ENCODE measurements at places on chromosomes 3 and 15.
A peak's percentile ranks its signal among the peaks of the same experiment; 100 is the strongest.

- DNase-seq, result no peak
Measured at GRCh38 chr15:65303687-65304380, 643 bp upstream of the RNU5B-1 start.

GRCh38 chr3:55571216-55571813, 84.2 kb upstream of the WNT5A start:
- DNase-seq, result no peak

DNA sequence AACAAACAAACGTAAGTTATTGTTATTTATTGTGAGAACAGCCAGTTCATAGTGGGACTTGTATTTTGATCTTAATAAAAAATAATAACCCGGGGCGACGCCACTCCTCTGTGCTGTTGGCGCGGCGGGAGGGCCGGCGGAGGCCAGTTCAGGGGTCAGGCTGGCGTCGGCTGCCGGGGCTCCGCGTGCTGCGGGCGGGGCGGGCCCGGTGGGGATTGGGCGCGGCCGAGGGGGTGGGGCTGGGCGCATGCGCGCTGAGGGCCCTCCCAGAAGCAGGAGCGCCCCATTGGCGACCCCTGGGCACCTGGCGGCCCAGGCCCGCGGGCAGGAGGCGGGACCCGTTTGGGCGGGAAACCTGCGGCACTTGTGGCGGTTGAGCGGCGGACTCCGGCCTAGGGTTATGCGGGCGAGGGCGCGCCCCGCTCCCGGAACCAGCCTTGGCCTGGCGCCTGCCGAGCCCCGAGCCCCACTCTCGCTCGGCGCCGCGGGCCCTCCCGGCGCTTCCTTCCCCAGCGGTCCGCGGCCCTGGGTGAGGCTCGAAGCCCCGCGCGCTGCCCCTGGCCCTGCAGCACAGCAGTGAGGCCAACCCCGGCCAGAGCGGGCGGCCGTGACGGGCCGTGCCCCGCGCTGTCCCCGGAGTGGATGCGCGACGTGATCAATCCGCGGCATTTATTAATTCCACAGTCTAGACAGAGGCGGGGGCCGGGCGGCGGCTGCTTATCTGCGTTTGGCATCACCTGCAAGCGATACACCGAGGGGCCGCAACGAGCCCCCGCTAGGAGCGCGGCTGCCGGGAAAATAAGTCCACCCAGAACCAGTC, 6.0 kb downstream of the ISL2 start:
- no peak for DNase-seq

GRCh38 chr3:164387236-164387635, 691.1 kb downstream of the SI start:
- no peak for DNase-seq

DNA sequence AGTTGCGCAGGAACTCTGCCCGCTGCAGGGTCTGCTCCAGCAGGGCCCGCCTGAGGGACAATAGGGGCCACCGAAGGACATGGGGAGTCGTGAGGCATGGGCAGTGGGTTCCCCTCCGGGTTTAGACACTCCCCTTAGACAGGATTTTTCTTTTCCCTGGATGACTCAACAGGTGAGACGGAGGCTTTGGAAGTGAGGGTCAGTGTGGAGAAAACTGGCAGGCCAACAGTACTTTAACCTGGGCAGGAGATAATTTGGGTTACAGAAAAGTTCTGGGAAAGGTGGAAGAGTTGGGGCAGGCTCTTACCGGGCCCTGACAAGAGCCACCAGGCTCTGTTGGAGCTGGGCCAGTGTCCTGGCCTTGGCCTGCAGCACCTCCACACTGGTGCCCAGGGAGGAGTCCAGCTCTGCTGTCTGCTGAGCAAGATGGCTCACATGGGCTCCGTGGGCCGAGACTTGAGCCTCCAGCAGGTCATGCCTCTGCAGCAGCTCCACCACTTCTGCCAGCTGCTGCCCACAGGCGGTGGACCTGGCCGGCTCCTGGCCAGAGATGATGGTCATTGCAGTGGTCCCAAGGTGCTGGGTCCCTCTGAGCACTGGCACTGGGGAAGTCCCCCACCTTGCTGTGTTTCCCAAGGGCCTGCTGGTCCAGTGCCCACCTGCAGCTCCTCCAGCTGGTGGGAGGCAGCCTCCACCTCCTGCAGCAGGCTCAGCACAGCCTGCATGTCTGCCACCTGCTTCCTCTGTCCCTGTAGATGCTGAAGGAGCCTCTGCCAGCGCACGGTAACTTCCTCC, 11.0 kb downstream of the SPTBN5 start:
- no peak for DNase-seq

DNA sequence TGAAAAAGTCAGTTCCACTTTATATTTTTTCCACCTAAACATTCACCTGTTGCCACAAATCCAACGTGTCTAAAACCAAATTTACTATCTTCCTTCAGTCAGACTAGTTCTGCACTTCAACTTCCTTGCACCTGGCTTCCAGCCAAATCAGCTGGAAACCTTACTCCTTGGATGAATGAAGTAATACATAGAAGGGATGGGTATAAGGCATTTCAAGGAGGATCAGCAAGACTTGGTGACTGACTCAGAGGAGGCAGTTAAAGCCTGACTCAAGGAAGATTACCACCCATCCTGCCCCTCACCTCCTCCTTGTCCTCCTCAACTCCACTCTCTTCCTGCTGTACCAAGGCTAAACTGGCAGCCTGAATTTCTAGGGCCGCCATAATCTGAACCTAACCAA, 37.1 kb downstream of the QTRT2 start:
- no peak for DNase-seq

- DNase-seq, result no peak
Measured at GRCh38 chr3:188088948-188089685, 64.8 kb upstream of the LPP start.

GRCh38 chr3:194849166-194849875, 163.6 kb downstream of the FAM43A start:
- DNase-seq, result no peak

GRCh38 chr3:173065543-173065981, 75.5 kb downstream of the SPATA16 start:
- no peak for DNase-seq

GRCh38 chr3:128408693-128409623, 57.7 kb downstream of the DNAJB8 start:
- DNase-seq, result no peak

DNA sequence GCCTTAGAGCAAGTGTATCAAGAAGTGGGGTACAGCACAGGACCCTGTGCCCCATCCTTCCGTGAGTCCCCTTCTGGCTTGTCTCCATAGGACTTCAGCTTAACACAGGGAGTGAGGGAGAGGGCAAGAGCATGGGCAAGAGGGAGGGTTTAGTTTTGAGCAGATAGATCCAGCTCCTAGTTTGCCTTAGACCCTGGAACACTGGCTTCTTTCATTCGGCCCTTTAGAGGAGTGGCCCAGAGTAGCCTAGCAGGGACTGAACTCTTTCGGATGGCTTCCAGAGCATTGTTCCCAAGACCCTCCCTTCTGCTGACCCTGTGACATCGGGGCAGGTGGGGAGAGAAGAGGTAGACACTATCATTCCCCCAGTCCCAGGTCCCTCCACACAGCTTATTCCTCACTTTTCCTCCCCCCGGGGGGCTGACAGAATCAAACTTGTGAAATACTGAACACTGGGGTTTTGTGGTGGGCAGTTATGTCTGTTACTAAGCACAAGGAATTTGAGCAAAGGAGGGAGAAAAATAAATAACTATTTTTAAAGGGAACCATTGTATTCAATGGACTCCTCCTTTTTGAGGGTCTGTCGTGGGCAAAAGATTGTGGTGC, 289.6 kb upstream of the C2CD4B start:
- DNase-seq, result no peak

GRCh38 chr3:34072297-34072696, 273.9 kb downstream of the PDCD6IP start:
- DNase-seq, result no peak

GRCh38 chr3:26460985-26461384, 161.6 kb upstream of the LRRC3B start:
- DNase-seq, result no peak

GRCh38 chr3:122608916-122609315, 31.5 kb downstream of the PARP15 start:
- DNase-seq, result no peak

GRCh38 chr3:133775309-133775708, 29.1 kb downstream of the TF start:
- no peak for DNase-seq

GRCh38 chr3:194087280-194087679, 48.7 kb upstream of the HES1 start:
- no peak for DNase-seq

- DNase-seq, result no peak
Measured at GRCh38 chr3:184896336-184896735, 84.4 kb downstream of the VPS8 start.

DNA sequence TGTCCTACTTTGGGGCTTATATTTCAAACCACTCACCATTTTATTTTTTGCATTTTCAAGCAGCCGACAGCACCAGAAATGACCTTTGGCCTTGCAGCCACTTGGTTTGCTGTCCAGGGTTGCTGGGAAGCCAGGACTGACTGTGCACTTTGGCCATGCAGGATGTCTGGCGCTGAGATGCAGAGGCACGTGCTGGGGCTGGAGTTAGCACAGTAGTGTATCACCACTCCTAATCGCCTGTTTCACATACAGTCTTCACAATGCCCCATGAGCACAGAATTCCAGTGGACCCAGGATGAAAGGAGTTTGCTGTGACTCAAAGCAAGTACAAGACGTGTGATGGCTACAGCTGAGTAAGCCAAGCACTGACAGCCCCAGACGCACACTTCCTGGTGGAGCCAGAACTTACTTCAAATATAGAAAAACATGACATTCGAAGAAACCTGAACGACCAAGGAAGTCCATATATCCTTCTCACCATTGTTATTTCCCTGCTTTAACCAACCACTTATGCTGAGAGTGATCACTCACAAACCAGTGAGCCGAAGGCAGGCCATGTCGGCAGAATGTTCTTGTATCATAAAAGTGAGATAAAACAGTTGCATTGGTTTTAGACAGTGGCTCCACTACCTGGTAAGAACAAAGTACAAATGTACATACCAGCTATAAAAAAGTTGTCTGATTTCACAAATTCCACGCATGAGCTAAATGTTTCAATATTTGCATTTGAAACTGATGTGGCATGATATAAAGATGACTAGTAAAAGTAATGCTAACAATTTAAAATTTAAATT, 16.0 kb downstream of the OCA2 start:
- DNase-seq, result no peak

DNA sequence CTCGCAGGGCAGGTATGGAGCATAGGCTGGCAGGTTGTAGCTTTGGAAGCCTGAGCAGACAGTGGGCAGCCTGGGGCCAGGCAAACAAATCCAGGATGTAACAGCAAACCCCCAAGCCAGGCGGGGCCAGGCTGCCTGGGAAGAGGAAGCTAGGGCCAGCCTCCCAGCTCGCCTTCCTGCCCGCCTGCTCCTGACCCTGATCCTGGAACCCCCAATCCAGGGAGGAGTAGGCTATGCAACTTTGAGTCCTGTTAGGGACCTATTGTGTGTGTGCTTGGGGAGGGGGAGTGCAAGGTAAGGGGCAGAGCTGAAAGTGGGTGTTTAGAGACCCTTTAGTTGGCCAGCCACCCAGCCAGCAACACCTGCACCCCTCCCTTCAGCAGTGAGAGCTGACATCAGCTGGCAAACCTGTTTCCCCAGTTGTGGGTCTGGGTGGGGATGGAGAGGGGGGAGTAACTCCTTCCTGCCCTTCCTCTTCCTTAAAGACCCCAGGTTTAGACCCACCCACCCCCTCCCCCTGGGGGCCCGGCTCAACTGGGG, 2.5 kb downstream of the NBEAL2 start:
- DNase-seq, result no peak

- DNase-seq, result no peak
Measured at GRCh38 chr3:196320137-196320536, 2.1 kb upstream of the DYNLT2B start.

DNA sequence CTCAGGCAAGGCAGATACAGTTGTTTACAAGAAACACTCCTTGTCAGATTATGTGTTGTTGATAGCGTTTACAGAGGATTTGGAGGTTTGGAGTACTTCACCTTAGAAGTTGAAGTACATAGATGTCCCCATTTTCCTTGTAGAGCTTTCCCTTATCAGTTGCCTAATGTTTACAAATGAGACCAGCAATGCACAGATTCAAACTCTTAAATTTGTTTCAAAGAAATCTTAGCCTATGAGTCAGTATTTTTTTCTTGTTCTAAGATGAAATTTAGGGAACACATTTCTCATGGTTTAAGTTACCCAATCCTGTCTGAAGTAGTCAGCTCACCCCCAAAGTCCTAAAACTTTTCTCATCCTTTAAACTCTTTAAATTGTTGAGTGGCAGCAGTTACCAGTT, 6.3 kb upstream of the EIF5A2 start:
- DNase-seq, result no peak

DNA sequence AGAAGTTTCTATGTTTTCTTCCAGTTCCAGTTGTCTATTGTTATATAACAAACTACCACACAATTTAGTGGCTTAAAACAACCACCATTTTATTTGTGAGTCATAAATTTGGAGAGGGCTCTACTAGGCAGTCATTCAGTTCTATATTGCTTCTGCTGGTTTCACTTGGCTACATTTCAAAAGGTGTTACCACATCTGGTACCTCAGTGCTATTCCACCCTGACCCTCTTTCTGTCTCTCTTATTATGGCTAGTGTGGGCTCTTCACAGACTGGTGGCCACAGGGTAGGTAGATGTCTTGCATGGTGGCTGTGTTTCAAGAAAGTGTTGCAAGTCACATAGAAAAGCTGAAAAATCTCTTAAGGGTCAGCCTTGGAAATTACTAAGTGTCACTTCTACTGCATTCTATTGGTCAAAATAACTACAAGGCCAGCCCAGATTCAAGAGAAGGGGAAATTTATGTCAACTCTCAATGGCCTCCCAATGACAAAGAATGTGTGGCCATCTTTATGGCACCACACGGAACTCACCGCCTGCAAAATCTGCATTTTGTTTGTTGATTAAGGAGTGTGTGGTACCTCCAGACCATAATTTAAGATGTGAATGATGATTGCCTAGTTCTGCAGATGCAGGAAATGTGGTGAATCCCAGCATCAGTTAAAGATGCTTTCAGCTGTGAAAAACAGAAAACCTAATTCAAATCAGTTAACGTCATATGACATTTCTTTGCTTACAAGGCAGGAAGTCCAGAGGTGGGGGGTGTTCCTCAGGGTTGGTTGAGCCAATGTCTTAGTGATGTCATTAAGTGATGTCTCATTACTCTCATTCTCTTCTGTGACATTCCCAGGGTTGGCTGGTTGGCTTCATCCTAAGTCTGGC, 105.8 kb upstream of the RASGRP1 start:
- DNase-seq, result peak; percentile 50

Measured in stimulated activated CD8-positive, alpha-beta memory T cell treated with anti-CD3 and anti-CD28 coated beads, Interleukin-4, amount 100 ng/mL, for 1 hour (primary cell).